ENCODE measurements at places on chromosomes 5 and 9. TPM values are rescaled to one million over a fixed set of nuclear protein-coding genes. Genes with fewer than 3 reads are reported as not detected.
A peak's percentile ranks its signal among the peaks of the same experiment; 100 is the strongest.

Gene RFX3
- total RNA-seq = 18.9 TPM

DNA sequence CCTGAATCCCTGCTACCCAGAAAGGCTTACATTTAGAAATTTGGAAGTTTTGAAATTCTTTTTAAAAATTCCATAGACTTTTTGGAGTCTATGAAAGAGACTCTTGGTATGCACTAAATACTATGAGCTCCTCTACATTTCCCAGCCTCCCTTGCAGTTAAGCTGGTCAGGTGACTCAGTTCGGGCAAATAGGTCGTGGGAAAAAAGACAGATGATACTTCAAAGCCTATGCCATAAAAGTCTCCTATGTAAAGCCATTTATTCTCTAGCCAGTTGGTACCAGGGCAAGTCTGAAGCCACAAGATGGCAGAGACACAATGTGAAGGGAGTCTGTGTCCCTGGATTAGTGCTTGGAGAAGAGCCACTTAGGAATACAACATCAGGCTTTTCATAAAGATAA is 101.8 kb downstream of the BOD1 start:
- DNase-seq = no peak

GRCh38 chr9:20505574-20505973 is 116.7 kb downstream of the MLLT3 start:
- DNase-seq = no peak

DNA sequence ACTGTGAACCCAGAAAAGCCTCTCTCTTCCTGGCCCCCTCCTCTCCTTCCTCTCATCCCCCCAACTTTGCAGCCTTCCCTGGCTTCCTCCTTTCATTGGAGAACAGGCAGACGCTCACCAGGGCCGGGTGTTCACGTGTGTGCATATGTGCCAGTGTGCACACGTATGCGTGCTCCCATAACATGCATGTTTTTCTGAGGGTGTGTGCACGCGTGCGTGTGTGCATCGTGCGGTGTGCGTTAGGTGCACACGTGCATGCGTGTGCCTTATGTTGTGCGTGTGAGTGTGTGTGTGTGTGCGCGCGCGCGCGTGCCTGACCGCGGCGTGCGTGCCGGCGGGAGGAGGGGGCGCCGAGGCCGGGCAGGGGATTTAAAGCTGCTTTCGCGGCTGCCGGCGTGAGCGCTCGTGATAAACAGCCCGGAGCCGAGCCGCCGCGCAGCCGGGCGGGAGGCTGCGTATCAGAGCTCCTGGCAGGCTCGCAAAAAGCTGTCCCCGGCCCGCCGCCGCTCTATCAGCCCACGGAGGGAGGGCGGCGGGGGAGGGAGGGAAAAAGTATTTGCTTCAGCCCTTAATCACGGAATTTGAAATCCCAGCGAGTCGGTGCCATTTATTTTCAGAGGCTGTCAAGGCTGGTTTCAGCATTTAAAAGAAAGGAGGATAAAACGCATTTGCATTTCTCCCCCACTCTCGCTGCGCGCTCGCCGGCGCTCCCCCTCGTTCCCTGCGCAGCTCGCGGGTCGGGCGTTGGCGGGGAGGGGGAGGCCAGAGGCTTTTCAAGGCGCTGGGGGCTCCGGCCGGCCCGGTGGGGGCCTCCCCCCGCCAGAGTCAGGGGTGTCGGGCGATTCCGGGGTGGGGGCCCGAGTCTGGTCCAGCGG is 183.9 kb downstream of the C9orf50 start:
- DNase-seq = peak; percentile 29

- DNase-seq = no peak
These were observed 66.7 kb upstream of the FOXE1 start for GRCh38 chr9:97786341-97786740.

DNA sequence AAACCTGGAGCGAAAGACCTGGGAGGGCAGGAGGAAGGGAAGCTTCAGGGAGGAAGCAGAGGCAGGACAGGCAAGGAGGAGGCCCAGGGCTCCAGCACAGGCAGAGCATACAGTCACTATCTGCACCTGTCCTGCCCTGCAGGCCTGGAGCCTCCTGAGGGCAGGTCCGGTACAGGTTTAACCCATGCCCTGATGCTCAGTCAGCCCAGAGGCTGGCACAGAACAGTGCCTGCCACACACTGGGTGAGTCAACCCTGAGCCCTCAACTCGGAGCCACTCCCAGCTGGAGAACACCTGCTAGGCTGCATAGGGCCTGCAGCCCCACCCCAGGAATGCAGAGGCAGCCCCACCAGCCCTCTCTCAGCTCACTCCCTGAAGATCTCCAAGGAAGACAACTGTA is 161.5 kb upstream of the PHYKPL start:
- DNase-seq = no peak

- no peak for DNase-seq
These were observed 97.9 kb downstream of the DAPK1 start for GRCh38 chr9:87595610-87596009.

Data from CD8-positive, alpha-beta T cell (primary cell).